Prostate gland (tissue), 2 donors: ENCODE measurements at places on chromosomes 2 and 18. TPM values are rescaled to one million over a fixed set of nuclear protein-coding genes. Genes with fewer than 3 reads are reported as not detected.

TMEM169 gene
- 0.80 TPM for total RNA-seq

NT5C1B gene
- not detected for total RNA-seq

DNA sequence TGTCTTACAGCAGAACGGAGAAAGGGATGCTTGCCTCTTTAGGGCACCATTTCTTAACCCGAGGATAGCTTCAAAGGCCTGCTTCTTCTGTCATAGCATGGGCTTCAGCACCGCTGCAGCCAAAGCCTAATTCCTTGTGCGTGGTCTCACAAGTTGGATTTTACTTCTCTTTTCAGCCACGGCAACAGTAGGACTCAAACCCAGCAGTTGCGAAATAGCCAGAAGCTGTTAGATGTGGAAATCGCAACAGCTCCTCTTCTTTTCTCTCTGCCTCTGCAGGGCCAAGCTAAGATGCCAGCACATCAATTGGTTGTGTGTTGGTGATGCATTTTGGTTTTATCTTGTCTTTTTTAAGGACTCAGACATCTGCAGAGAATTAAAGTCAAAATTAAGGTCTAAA is 3.1 kb downstream of the NRXN1 start:
- H3K4me1 ChIP-seq = no peaks in the 10 kb centered on the region
- no peak overlapping the region for H3K4me3 ChIP-seq
- no peaks in the 10 kb centered on the region for H3K36me3 ChIP-seq
- DNase-seq = no peak
- no peak overlapping the region for H3K27ac ChIP-seq

DNA sequence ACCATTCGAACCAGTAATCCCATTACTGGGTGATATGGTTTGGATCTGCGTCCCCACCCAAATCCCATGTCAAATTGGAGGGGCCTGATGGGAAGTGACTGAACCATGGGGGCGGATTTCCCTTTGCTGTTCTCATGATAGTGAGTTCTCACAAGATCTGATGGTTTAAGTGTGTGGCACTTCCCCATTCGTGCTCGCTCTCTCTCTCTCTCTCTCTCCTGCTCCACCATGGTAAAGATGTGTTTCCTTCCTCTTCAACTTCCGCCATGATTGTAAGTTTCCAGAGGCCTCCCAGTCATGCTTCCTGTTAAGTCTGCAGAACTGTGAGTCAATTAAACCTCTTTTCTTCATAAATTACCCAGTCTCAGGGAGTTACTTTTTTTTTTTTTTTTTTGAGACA is 62.6 kb downstream of the NBAS start:
- no peaks in the 10 kb centered on the region for H3K4me1 ChIP-seq
- no peak overlapping the region for H3K27ac ChIP-seq
- no peaks in the 10 kb centered on the region for H3K27me3 ChIP-seq
- no peak for DNase-seq
- H3K4me3 ChIP-seq = no peak overlapping the region
- no peaks in the 10 kb centered on the region for H3K36me3 ChIP-seq

DNA sequence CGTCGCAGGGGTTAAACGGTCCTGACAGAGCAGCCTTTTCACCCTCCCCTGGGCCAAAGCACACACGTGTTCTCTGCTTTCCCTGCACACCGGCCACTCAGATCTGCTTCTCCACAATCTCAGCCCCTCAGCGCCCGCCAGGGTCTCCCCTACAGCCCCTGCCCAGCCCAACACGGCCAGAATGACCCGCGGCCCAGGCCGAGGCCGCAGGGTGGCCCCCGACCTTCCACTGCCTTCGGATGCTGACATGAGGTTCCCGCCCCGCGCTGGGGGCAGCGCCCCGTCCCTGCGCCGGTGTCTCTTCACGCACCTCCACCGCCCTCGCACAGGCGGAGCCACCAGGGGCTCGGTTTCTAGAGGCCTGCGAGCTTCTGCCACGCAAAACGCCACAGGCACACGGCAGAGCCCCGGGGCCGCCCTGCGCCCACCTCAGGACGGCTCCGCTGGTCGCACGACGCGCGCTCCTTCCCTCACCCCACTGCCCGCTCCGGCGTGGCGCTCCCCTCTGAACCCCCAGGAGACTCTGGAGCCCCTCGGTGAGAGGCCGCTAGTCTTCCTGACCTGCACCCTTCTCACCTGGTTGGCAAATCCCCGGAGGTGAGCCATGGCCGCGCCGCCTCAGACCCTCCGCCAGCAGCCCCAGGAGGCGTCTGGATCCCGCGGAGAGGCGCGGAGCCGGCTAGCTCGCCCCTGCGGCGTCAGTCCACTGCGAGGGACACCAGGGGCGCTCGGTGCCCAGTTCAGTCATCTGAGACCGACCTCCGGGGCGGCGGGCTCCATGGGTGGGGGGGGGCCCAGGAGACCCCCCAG is 749 bp downstream of the STK25 start:
- H3K27me3 ChIP-seq = no peaks in the 10 kb centered on the region
- peaks cover 4% of the 10 kb centered on the region for H3K4me1 ChIP-seq
- H3K4me3 ChIP-seq = peak overlapping the region; percentile 96
- peak overlapping the region; percentile 85 for H3K27ac ChIP-seq

GRCh38 chr18:49681387-49681786 is 119.5 kb downstream of the LIPG start:
- no peak overlapping the region for H3K4me3 ChIP-seq
- no peaks in the 10 kb centered on the region for H3K27me3 ChIP-seq
- no peak for DNase-seq
- no peaks in the 10 kb centered on the region for H3K4me1 ChIP-seq
- no peaks in the 10 kb centered on the region for H3K36me3 ChIP-seq
- H3K27ac ChIP-seq = no peak overlapping the region
